ENCODE measurements at places on chromosomes 1 and 21.
A peak's percentile ranks its signal among the peaks of the same experiment; 100 is the strongest.

GRCh38 chr1:20496241-20496661 lies 10.2 kb upstream of the CAMK2N1 start:
- peak; percentile 72 for DNase-seq

DNA sequence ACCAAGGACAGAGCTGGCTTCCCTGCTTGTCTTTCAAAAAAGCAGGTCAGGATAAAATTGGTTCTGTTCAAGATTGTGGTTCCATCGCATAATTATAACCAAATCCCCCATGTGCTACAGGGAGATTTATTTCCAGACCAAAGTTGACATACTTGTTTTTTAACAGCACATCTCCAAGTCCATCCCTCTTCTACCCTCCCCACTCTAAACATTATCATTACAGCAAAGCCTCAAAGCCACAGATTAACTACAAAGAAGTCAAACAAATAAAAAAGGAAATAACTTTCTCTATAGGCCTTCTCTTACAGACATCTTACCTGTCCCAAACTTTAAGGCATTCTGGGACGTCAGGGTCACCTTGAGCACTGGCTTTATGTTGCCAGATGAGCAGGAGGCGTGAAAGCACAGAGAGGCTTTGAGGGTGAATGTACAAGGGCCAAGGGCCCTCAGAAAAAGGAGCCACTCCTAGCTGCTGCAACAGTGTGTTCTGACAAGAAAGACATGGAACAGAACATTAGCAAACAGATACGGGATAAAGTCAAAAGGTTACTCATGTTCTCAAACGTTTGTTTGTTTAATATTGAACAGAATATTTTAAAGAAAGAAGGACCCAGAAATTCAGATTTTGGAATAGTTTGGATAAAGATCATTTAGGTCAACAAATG lies 31.2 kb downstream of the UBR4 start:
- DNase-seq = no peak

GRCh38 chr1:226666164-226666506 lies 72.9 kb downstream of the ITPKB start:
- DNase-seq = no peak

GRCh38 chr1:235106457-235106856 lies 22.2 kb downstream of the TOMM20 start:
- DNase-seq = no peak

DNA sequence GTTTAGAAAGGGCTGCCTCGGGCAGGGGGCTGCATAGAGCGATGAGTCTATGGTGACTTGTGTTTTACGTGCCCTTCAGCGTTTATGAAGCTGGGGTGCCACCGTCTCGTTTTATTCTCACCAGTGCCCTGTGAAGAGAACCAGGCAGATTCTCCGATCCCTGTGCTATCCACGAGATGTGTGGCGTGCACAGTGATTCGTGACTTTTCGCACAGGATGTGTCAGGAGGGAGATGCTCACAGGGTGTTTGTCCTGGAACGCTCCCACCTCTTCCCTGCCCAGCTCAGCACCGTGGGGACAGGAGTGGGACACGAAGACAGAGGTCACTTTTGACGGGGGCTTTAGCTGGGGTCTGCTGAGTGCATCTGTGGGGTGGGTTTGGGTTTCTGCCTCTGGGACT lies 54.9 kb upstream of the AJAP1 start:
- DNase-seq = no peak

DNA sequence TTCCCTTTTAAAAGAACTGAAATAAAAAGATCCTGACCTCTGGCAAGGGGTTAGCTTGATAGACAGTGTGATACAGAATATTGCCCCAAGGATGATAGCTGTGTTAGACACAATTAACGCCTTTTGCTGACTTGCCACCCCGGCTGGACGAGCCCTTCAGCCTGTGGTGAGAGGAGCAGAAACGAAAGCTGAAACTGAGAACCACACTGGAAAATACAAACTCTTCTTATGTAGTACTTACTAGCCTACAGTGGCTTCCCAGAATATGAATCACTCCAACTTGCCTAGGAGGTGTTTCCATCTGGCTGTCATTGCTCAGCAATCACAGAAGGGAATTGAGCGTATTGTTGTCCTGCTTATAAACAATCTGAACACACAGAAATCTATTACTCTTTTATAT lies 22.9 kb downstream of the SAMSN1 start:
- no peak for DNase-seq

- DNase-seq = no peak
Measured at GRCh38 chr1:200992382-200993048, 31.0 kb downstream of the KIF21B start.
